T-helper 22 cell (primary cell): ENCODE measurements at places on chromosomes 5 and 9.
A peak's percentile ranks its signal among the peaks of the same experiment; 100 is the strongest.

- DNase-seq, result no peak
Measured at GRCh38 chr9:136597965-136598364, 52.1 kb upstream of the NOTCH1 start.

GRCh38 chr9:131500377-131500776, 2.3 kb upstream of the POMT1 start:
- DNase-seq, result peak; percentile 74

DNA sequence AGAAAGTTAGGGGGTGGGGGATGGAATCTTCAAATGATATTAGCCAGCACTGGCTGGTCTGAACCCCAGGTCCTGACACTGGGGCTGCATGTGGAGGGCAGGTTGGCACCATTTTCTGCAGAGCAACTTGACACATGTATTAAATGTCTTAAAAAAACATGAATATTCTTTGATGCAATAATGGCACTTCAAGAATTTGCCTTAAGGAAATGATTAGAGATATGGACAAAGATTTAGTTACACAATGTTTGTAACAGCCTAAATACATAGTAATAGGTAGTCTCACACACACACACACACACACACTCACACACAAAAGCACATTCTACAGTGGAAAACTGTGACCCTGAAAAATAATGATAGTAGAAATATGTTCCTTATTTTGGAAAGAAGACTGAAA, 3.6 kb downstream of the SVEP1 start:
- no peak for DNase-seq

DNA sequence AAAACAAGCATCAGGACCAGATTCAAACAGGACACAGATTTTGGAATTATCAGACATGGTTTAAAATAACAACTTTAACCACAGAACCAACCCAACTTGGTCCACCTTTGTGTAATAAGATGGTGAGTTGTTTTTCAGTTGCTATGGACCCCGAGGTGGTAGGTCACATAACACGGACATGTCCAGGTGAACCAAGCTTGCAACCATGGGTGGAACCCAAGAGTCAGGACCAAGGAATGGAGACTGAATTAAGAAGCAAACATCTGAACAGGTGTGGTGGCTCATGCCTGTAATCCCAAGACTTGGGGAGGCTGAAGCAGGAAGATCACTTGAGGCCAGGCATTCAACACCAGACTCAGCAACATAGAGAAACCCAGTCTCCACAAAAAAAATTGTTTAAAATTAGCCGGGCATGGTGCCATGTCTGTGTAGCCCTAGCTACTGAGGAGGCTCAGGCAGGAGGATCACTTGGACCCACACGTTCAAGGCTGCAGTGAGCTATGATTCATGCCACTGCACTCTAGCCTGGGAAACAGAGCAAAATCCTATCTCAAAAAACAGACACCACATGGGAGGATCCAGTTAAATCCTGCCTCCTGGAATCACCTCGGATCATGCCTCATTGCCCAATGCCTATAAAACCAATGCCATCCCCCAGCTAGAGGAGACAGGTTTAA, 10.6 kb downstream of the PTBP3 start:
- no peak for DNase-seq

GRCh38 chr5:93819668-93820067, 78.3 kb upstream of the POU5F2 start:
- DNase-seq, result no peak

DNA sequence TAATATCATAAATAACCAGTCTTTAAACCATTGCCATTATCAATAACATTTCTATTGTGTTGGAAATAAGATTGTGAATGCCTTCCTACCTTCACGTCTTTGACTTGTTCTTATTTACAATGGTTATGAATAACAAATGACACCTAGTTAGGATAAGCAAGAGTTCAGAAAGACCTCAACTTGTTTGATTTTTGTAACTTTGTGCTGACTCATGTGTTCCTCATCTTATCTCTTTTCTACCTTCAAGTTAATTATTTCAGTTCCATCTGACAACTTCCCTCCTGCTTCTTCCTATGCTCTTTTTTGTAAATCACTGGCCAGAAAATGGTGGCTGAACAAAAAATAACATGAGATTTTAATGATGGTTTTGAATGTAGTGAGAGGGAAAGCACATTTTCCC, 538.5 kb upstream of the TUSC1 start:
- no peak for DNase-seq

GRCh38 chr5:138711811-138712210, 41.4 kb upstream of the CTNNA1 start:
- DNase-seq, result no peak
